ENCODE measurements at places on chromosomes 5 and 9. TPM values are rescaled to one million over a fixed set of nuclear protein-coding genes. Genes with fewer than 3 reads are reported as not detected.
A peak's percentile ranks its signal among the peaks of the same experiment; 100 is the strongest.

Gene TMEM232
- total RNA-seq = 6.4 TPM

DNA sequence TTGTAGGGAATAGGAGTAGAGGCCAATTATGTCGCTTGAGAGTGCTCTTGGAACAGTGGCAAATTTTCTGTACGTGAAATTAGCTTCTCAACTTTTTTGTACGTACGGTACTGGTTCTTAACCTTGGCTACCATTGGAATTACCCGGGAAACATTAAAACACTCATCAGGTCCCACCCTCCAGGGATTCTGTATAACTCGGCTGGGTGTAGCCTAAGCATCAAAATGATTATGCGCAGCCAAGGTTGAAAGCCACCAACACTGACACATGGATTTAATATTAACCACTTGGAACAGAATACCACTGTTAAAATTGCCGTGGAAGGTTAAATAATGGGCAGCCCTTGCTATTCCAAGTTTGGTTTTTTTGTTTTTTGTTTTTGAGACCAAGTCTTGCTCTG, 17.4 kb downstream of the DNAJA1 start:
- peaks cover 29% of the 10 kb centered on the region for H3K36me3 ChIP-seq
- H3K27ac ChIP-seq = peak overlapping the region; percentile 46
- peaks cover 4% of the 10 kb centered on the region for H3K4me1 ChIP-seq
- no peak for DNase-seq

- H3K36me3 ChIP-seq = no peaks in the 10 kb centered on the region
- no peak overlapping the region for H3K27ac ChIP-seq
Observed at GRCh38 chr5:95799191-95799835, 23.2 kb downstream of the GLRX start.

- H3K27me3 ChIP-seq = no peaks in the 10 kb centered on the region
- no peaks in the 10 kb centered on the region for H3K4me1 ChIP-seq
- H3K36me3 ChIP-seq = no peaks in the 10 kb centered on the region
Observed at GRCh38 chr5:165031371-165031770, 1526.0 kb downstream of the MAT2B start.

- no peaks in the 10 kb centered on the region for H3K27me3 ChIP-seq
- peaks cover 52% of the 10 kb centered on the region for H3K36me3 ChIP-seq
- no peak overlapping the region for H3K27ac ChIP-seq
- H3K4me3 ChIP-seq = no peak overlapping the region
- H3K4me1 ChIP-seq = no peaks in the 10 kb centered on the region
- DNase-seq = peak; percentile 44
Observed at GRCh38 chr9:87682618-87683017, 43.3 kb upstream of the CTSL start.

Data from stomach (tissue), 19 donors.